Stimulated activated CD4-positive, alpha-beta T cell treated with anti-CD3 and anti-CD28 coated beads, TNF-alpha, amount 100 ng/mL, for 48 hours (primary cell): ENCODE measurements at places on chromosomes 13 and 19.

DNA sequence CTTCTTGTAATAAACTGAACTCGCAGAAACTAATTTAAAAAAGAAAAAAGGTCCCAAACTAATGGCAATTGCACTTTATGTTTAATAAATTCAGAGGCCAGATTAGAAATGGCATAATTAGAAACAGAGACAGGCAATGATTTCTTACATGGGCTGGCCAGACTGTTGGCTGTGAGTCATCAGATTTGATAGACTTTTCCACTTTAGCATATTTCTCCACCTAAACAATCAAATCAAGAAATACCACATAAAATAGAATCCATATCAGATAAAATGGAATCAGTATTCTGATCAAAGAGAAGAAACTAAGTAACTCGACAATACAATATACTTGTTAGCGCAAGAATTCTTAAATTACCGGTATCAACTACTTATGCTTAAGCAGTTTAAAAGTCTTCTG, 29.0 kb downstream of the EXOSC8 start:
- DNase-seq, result no peak

DNA sequence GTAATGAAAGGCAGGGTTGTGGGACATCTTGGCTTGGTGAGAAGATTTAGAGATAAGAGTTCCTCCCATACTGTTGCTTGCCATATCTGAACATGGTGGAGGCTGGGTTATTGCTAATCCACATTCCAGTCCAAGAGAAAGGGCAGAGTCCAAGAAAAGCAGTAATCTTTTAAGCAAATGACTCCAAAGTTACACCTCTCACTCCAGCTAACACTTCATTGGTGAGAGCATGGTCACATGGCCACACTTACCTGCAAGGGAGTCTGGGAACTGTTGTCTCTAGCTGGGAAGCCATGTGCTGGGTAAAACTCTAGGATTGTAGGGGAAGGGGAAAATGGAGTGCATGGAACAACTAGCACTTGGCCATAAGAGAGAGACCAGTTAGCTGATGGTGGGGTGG, 5.6 kb downstream of the C19orf81 start:
- DNase-seq, result no peak

DNA sequence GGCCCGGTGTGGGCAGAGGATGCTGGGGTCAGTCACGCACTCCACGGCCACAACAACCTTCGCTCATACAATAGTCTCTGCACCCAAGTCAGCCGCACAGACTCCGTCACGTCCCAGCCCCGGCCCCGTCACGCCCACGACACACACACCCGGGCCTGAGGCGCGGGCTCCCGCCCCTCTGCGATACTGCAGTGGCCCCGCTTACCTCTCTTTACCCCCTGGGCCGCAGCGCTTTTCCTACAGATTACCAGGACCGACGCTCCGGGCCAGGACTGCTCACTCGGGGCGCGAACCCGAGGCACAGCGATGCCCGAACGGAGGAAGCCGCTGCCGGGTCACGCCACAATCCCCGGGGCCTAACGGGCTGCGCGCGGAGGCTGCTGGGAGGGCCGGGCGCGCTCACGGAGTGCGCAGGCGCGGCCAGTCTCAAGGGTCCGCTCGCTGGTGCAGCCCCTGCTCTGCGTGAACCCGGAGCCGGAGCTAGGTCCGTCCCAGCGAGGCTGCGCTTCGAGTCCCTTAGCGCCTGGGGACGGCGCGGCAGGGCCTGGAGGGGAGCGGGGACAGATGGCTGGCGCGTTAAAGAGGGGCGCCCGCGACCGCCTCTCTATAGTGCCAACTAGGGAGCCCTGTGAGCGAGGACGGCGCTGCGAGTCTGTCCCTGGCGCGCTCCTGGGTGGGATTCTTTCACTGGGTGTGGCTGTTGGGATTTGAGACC, at the start of gene ZFP82:
Gene ZFP82 (minus strand): TSS at position 358 of the 715 bp plus-strand sequence. CDS start 8,855 bp downstream, outside the sequence.
- DNase-seq, result peak; percentile 55

- no peak for DNase-seq
Measured at GRCh38 chr19:38806371-38806770, 6.4 kb downstream of the LGALS4 start.
